ENCODE measurements at places on chromosomes 16 and 17.
A peak's percentile ranks its signal among the peaks of the same experiment; 100 is the strongest.

- peak; percentile 40 for DNase-seq
These were observed 41.0 kb downstream of the RAI1 start for GRCh38 chr17:17722081-17722905.

DNA sequence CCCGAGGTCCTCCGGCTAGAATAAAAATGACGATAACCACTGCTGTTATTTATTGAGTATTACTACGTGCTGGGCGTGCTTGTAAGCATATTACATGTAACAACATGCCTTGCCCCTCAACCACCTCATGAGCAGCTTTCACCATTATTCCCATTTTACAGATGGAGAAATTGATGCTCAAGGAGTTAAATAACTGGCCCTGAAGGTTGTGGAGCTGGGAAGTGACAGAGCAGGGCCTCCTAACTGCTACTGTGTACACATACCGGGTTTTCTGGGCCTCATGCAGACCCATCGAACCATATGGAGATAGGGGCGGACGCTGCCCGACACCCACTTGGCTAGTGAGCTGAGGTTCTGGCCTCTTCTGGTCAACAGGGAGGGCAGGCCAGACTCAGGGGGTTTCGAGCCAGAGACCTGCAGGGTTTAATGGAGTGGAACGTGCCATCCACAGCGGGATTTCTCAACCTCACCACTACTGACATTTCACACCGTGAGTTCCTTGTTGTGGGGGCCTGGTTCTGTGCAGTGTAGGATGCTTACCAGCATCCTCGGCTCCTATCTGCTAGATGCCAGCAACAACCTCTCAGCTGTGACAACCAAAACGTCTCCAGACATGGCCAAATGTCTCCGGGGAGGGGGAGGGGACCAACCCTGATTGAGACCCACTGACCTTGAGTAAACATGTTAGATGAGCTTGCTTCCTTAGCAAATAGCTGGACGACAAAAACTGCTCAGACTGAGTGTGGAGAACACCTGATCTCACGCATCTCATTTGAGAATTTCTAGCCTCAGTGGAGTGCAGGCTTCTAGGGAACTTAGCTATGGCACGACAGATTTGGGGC is 432.0 kb downstream of the SLC39A11 start:
- no peak for DNase-seq

- peak; percentile 22 for DNase-seq
These were observed 60.5 kb downstream of the NFAT5 start for GRCh38 chr16:69626256-69626655.

DNA sequence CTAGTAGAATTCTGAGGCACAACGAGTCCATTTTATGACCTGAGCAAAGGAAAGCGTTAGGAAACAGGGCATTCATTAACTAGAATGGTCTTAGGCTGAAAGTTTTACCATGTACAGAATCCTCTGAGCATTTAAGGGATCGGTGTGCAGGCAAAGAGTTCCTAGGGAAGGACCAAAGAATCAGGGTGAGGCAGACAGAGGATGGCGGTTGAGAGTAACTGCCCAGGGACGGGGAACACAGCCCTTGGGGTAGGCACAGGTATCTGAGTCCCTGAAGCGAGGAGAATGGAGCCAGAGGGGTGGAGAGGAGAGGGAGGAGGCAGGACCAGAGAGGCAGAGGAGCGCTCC is 14.0 kb upstream of the ITGB3 start:
- no peak for DNase-seq
